Osteoblast (primary cell): ENCODE measurements at places on chromosomes 6 and 20. TPM values are rescaled to one million over a fixed set of nuclear protein-coding genes. Genes with fewer than 3 reads are reported as not detected.

The SLC13A3 gene
- 0.59 and 1.8 TPM in 2 replicates for total RNA-seq

- peak within 1 kb of the TSS; percentile 50 for H3K4me3 ChIP-seq
- H3K36me3 ChIP-seq = no peaks in the 10 kb centered on the region
- peaks cover 3% of the 10 kb centered on the region for H3K27me3 ChIP-seq
- H3K27ac ChIP-seq = no peak within 1 kb of the TSS
These were observed at the start of gene HLA-DRA for GRCh38 chr6:32439602-32440214. Gene HLA-DRA (plus strand): TSS chr6:32439887. CDS start chr6:32439951, 64 bp downstream.

- no peak for DNase-seq
- H3K36me3 ChIP-seq = no peaks in the 10 kb centered on the region
- no peaks in the 10 kb centered on the region for H3K27me3 ChIP-seq
- no peaks in the 10 kb centered on the region for H3K4me1 ChIP-seq
- H3K27ac ChIP-seq = no peak overlapping the region
These were observed 381.9 kb upstream of the ARID1B start for GRCh38 chr6:156395276-156395675.

DNA sequence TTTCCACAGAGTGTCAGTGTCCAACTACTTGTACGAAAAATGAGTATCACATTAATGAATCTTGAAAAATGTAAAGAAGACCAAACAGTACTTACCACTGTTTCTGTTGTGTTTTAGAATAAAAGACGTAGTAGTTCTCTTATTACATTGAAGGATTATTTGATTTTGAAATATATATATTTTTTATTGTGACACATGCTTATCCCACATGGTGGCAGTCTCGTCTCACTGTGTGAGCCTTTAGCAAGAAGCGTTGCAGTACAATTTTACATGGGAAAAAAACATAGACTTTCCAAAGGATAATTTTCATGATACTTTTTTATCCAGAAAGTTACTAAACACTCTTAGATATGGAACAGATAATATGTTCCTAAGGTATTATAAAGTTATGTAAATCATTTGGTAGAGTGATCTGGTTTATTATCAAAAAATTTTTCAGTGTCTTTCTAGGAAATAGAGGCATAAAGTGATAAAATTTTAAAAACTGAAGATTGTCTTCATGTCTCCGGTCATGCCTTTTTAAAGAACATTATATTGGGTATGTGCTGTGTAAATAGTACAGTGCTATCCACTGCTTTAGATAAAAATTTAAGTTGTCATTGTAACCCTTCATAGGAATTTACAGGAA is 117.5 kb upstream of the SAMD5 start:
- H3K4me3 ChIP-seq = no peak overlapping the region
- H3K36me3 ChIP-seq = peaks cover 14% of the 10 kb centered on the region
- H3K27ac ChIP-seq = no peak overlapping the region

The KIF6 gene
- 0.88 and 1.4 TPM in 2 replicates for total RNA-seq

The TMC2 gene
- total RNA-seq = not detected in 2 replicates

The RREB1 gene
- total RNA-seq = 25.9 and 29.3 TPM in 2 replicates

The MROH8 gene
- 1.1 and 1.8 TPM in 2 replicates for total RNA-seq

GRCh38 chr6:137928286-137928685 is 61.2 kb downstream of the TNFAIP3 start:
- H3K27ac ChIP-seq = peak overlapping the region; percentile 24
- peak; percentile 15 for DNase-seq
- no peaks in the 10 kb centered on the region for H3K36me3 ChIP-seq
- H3K4me1 ChIP-seq = peaks cover 29% of the 10 kb centered on the region
- no peak overlapping the region for H3K4me3 ChIP-seq

DNA sequence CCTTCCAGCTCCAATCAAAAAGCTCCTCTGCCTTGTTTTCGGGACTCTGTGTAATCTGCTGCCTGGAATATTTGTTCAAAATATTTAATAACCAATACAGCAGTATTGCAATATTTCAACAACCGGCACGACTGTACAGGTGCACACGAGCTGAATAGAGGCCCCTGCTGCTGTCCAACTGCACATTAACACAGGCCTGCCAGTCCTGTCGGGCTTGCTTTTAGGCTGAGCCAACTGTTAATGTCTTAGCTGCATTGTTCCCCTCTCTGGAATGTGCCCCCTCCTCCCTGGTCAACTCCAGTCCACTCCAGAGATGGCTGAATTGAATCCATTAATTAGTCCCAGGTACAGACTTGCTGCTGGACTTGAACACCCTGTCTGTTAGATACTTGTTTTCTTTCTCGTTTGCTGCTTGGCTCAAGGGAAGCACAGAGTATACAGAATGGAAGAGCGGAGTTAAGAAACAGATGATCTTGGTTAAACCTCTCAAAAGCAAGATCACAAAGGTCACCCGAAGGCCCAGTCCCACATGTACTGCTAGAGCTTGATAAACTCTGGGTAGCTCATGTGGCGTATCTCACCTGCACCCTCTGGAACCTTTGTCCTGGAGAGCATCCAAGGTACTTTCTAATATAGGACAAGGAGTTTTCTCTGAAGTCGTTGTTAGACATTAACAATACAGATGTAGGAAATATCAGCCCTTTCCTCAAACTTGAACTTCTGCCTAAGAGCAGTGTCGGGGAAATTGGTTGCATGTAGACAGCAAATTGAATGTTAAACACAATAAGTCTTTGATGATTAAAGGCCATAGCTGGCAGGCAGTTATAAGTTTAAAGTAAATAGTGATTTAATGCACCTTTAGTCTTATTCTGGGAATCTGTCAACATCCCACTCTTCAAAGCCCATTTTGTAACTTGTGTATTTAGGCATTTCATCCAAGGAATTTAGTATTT is 31.9 kb downstream of the SHLD1 start:
- no peaks in the 10 kb centered on the region for H3K36me3 ChIP-seq
- no peak overlapping the region for H3K4me3 ChIP-seq
- H3K4me1 ChIP-seq = peaks cover 4% of the 10 kb centered on the region
- H3K27me3 ChIP-seq = no peaks in the 10 kb centered on the region

DNA sequence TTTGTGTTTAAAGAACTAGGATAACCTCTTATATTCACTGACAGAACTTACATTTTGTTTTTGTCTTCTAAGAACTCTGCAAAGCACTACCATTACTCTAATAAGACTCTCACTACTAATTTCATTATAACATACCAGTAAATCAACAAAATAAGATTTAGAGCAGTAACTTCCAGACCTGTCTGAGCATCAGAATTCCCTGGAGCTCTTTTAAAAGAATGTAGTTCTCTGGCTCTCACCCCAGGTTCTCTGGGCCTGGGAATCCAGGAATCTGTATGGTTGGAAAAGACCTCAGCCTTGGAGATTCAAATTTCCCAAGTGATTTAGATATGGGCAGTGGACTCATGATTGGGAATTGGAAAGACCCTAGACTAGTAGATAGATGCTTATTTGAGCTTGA is 89.4 kb downstream of the JAG1 start:
- no peak for DNase-seq
- no peaks in the 10 kb centered on the region for H3K27me3 ChIP-seq
- H3K36me3 ChIP-seq = no peaks in the 10 kb centered on the region
- H3K27ac ChIP-seq = peak overlapping the region; percentile 24
- peaks cover 31% of the 10 kb centered on the region for H3K4me1 ChIP-seq

The LAMA4 gene
- 260 and 456 TPM in 2 replicates for total RNA-seq

GRCh38 chr6:139064981-139065665 is 36.6 kb downstream of the ABRACL start:
- no peaks in the 10 kb centered on the region for H3K27me3 ChIP-seq
- no peak overlapping the region for H3K27ac ChIP-seq
- no peak overlapping the region for H3K4me3 ChIP-seq
- DNase-seq = no peak
- H3K36me3 ChIP-seq = no peaks in the 10 kb centered on the region

The WRNIP1 gene
- total RNA-seq = 25.3 and 26.5 TPM in 2 replicates

The PHACTR1 gene
- total RNA-seq = 0.36 and 1.2 TPM in 2 replicates

The CRISP2 gene
- total RNA-seq = not detected in 2 replicates

- H3K4me1 ChIP-seq = no peaks in the 10 kb centered on the region
- H3K27ac ChIP-seq = no peak overlapping the region
- H3K27me3 ChIP-seq = no peaks in the 10 kb centered on the region
- no peak for DNase-seq
- no peak overlapping the region for H3K4me3 ChIP-seq
- no peaks in the 10 kb centered on the region for H3K36me3 ChIP-seq
These were observed 399.5 kb downstream of the QKI start for GRCh38 chr6:163813979-163814493.

DNA sequence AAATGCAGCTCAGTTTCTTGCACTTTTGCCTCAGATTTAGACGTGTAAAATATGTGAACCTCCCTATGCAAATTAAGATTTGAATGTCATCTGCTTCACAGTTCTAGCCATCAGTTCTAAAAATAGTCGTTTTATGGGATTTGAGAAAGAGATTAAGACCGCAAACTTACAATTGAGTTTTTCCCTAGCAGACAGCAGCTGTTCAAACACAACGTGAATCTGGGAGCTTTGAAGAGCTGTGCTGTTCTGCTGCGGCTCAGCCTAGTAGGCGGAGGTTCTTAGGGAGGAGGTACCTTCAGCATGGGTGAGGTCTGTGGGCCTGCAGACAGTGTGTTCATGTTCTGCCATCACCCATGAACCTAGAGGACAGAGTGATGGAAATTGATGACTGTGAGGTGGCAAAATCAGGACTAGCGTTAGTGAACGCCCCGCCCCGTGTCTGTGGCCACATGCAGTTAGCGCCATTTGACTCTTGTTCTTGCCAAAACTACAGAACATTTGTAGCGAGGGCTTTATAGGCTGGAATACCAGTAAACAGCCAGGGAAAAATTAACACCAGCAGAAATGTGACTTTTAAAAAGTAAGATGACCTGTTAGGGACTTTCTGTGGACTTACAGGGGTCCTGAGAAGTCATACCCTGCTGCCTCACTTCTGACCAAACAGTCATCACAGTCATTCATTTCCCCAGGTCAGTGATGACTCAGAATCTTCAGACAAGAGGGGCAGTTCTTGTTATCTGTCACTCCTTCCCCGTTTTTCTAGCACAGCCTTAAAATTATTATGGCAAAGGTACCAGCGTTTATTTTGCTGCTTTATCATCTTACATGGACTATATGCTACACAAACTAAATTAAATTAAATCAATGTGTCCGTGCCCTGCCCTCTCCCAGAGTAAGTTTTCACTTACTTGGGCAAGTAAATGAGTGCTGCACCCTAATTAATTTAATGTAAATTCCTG is 84.3 kb upstream of the TMEM181 start:
- no peaks in the 10 kb centered on the region for H3K27me3 ChIP-seq
- H3K4me3 ChIP-seq = no peak overlapping the region
- peaks cover 14% of the 10 kb centered on the region for H3K36me3 ChIP-seq
- H3K4me1 ChIP-seq = peaks cover 17% of the 10 kb centered on the region

- no peak overlapping the region for H3K27ac ChIP-seq
- no peaks in the 10 kb centered on the region for H3K4me1 ChIP-seq
- H3K36me3 ChIP-seq = no peaks in the 10 kb centered on the region
- DNase-seq = peak; percentile 68
- peak overlapping the region; percentile 48 for H3K4me3 ChIP-seq
These were observed 93.9 kb downstream of the RNASET2 start for GRCh38 chr6:166862287-166862977.

DNA sequence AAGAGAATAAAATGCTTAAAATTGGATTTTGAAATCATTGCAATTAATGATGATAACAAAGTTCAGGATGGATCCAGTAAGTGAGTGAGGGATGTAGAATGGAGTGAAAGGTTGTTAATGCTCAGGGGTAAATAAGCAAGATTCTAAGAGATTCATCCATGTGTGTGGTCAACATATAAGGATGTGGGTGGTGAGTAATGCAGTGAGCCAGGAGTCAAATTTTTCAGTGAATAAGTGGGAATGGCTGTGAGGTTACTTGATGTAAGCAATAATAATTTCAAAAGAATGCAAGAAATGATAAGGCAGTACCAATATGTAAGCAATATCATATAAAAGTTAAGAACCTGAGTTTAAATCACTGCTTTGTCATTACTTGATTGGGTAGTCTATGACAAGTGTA is 207.5 kb upstream of the ADGRB3 start:
- no peaks in the 10 kb centered on the region for H3K4me1 ChIP-seq
- H3K27me3 ChIP-seq = no peaks in the 10 kb centered on the region
- no peak for DNase-seq
- H3K36me3 ChIP-seq = no peaks in the 10 kb centered on the region
- H3K4me3 ChIP-seq = no peak overlapping the region
- H3K27ac ChIP-seq = no peak overlapping the region

- H3K36me3 ChIP-seq = peaks cover 5% of the 10 kb centered on the region
- no peaks in the 10 kb centered on the region for H3K27me3 ChIP-seq
- no peak for DNase-seq
- H3K27ac ChIP-seq = no peak overlapping the region
- H3K4me1 ChIP-seq = peaks cover 39% of the 10 kb centered on the region
These were observed 25.4 kb downstream of the SPATA2 start for GRCh38 chr20:49889935-49890333.

- H3K4me1 ChIP-seq = peaks cover 17% of the 10 kb centered on the region
- H3K27ac ChIP-seq = peak overlapping the region; percentile 49
These were observed 92.1 kb downstream of the RIN2 start for GRCh38 chr20:19850198-19850533.

- H3K27ac ChIP-seq = no peak overlapping the region
- peaks cover 7% of the 10 kb centered on the region for H3K4me1 ChIP-seq
- no peak for DNase-seq
- no peak overlapping the region for H3K4me3 ChIP-seq
- H3K36me3 ChIP-seq = peaks cover 32% of the 10 kb centered on the region
These were observed 6.4 kb downstream of the CEP43 start for GRCh38 chr6:167005350-167006159.

DNA sequence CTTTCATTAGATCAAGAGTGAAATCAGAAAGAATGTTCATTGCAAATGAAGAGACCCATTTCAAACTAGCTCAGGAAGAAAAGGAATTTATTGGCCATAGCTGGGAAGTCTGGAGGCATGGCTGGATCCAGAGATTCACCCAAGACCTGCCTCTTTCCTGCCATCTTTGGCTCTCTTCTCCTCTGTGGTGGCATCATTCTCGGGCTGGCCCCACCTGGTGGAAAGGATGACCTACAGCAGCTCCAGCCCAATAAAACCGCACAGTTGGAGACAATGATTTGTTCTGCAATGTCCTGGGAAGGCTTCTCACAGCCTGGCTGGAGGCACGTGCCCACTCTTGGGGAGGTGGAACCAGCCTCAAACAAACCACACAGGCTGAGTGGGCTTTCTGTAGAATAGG is 18.1 kb upstream of the FERMT1 start:
- no peak overlapping the region for H3K27ac ChIP-seq
- DNase-seq = no peak
- peaks cover 14% of the 10 kb centered on the region for H3K27me3 ChIP-seq
- H3K4me3 ChIP-seq = no peak overlapping the region

- DNase-seq = no peak
- peaks cover 30% of the 10 kb centered on the region for H3K4me1 ChIP-seq
- H3K27ac ChIP-seq = peak overlapping the region; percentile 40
These were observed 566.5 kb upstream of the MARCKS start for GRCh38 chr6:113290684-113291083.

GRCh38 chr20:3674995-3675900 is 6.6 kb downstream of the ADAM33 start:
- H3K4me3 ChIP-seq = no peak overlapping the region
- H3K27ac ChIP-seq = no peak overlapping the region
- peak; percentile 75 for DNase-seq
- no peaks in the 10 kb centered on the region for H3K36me3 ChIP-seq
- peaks cover 2% of the 10 kb centered on the region for H3K4me1 ChIP-seq
- H3K27me3 ChIP-seq = peaks cover 23% of the 10 kb centered on the region

GRCh38 chr6:135535989-135536414 is 38.5 kb upstream of the AHI1 start:
- no peaks in the 10 kb centered on the region for H3K36me3 ChIP-seq
- no peak overlapping the region for H3K4me3 ChIP-seq
- peak; percentile 63 for DNase-seq
- peak overlapping the region; percentile 82 for H3K27ac ChIP-seq
